ENCODE measurements at places on chromosomes 6 and 20.
A peak's percentile ranks its signal among the peaks of the same experiment; 100 is the strongest.

GRCh38 chr6:37878150-37878710, 58.7 kb downstream of the ZFAND3 start:
- DNase-seq, result no peak

DNA sequence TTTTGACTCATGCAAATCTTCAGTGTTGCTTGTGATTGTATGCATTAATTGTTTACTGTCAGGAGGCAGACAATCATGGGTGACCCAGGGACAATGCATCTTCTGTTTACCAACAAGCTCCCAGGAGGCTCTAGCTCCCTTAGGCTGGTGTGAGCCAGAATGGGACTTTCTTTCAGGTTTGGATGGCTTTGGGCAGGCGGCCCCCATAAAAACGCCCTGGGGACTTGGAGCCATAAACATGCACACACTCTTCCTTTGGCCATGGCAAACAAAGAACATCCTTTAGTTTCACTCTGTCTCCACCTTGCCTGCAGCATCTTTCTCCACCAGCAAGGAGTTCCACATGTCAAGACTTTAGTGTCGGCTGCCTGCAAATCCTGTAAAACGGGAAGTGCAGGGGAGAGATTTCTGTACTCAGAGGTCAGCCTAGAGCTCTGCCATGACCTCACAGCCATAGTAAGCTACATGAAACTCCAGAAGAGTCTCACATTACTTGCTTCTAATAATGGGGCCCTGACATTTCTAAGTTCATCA, 127.6 kb downstream of the MAP3K7 start:
- no peak for DNase-seq

DNA sequence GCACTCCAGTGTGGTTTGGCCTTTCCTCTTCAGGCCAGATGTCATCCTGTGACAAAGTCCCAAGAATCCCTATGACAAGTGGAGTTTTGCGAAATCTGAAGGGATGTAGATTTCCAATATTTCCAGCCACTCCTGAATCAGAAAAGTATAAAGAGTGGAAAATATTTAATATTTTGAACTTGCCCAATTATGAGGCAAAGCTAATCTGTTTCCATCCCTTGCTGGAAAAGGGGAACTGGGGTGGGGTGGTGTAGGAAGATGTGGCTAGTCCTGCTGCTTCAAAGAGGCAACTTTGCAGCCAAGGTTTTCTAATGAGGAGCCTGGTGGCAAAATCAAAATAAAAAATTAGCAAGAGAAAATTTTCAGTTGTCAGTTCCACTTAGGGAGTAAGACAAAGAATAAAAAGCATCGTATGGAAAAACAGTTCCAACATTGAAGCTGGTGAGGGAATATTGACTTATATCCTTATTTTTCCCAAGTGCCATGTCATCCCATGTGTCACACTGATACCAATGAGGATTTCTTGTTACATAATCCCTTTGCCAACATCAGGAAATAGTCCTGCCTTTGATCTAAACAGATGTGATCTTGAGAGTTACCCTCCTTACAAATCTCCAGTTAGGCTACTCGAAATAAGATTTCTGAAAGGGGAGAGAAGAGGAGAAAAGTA, 480.0 kb upstream of the JARID2 start:
- no peak for DNase-seq

- no peak for DNase-seq
Observed at GRCh38 chr6:3284436-3284876, 25.7 kb downstream of the PSMG4 start.

DNA sequence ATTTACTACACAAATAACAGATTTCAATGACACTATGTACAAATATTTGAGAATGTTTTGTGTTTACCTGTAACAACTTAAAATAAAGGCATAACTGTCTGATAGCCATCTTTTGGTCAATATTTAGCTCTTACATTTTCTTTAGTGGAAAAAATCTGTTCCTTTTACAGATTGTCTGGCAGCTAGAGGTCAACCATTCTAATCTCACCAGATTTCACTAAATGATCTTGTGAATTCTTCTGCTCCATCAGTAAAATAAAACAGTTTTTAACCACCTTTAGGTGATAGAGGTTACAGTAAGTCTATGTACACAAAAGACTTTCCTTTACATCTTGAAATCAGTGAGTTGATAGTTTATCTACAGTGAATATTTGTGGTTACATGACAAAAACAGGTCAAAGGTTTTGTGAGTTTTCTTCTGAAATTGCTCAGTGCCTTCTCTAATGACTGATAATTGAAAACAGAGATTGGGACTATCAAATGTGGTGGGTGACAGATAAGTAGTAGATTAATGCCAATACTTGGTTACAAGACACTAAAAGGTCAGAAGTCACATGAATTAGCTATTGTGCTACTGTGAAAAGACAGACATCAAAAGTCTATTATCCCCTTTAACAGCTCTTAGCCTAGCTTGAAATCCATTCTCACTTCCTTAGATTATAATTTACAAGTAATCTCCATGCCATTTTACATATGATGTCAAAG, 47.4 kb downstream of the BMP5 start:
- DNase-seq, result no peak

DNA sequence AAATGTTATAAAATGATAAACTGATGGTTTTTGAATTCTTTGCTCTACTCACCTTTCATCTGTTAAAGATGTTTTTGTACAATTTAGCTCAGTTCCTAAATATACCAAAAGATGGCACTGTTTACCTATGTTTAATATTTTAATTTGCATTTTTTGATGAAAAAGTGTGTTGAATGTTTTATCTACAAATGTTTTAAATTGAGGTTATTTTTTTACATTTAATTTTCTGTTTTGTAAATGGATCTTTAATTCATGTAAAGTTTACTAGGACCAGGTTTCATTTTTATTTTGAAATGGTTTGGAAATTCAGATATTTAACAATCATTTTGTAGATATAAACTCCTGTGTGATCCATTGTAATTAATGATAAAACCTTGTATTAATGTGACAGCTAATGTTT, 30.0 kb downstream of the CDKAL1 start:
- no peak for DNase-seq

- DNase-seq, result no peak
Observed at GRCh38 chr20:43408848-43409576, 48.7 kb upstream of the SRSF6 start.

DNA sequence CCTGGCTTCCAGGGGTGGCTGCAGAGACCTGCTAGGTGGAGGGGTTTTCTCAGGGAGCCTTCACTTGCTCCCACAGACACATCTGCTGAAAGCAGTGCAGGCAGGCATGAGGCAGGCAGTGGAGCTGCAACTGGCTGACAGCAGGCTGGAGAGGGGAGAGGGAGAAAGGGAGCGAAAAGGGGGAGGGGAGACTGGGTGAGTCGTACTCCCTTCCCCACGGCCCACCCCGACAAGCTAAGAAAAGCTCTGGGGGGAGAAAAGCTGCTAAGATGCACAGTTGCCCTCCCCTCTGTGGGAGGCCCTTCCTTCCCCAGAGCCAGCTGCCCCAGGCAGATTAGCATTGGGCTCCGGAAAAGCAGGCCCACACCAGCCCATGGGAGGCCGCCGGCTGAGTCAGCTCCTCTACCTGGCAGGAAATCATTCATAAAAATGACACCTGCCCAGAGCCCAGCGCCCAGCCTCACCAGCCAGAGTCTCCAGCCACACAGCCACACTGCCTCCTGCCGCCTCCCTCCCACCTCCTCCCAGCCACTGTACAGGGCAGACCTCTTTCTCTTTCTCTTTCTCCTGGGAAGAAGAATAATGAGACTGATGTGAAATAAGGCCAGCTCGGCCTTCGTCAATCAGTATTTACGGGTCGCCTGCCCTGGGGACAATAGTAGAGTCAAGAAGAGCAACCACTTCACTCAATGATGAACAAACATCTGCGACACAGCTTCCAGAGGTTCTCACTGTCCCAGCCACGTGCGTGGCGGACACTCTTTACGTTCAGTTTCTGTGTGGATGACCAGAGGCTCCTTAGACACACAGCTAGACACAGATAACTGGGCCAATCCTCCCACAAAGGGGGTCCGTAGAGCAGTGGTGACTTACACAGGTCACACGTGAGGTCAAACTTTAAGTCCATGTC, 7.7 kb upstream of the C20orf203 start:
- no peak for DNase-seq

DNA sequence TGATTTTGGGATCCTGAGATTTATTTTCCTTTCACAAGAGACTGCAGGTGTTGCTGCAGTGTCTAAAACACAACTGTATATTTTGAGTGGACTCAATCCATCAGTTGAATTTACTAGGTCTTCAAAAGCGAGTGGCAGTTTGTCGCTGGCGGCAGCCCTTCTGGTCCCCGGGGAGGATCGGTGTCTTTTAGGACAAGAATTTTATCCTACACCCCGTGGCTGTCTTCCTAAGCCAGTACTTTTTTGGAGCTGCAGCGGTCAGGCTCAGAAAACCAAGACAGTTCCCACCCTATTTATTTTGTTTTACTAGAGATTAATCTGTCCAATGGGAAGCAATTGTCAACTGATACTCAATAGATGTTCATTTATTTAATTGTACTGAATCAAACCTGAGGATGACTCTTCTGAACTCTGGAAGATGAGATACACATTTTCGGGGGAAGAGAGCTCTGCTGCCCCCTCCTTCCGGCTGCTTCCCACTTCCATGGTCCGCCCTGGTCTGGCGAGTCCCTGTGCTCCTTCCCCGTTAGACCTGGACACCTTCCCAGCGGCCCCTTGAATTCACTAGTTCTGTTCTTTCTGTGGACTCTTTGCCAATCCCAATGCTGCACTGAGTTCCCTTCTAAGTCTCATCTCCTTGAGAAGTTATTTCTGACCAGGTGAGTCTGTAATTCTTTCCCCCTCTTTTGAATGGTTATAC, 90.6 kb downstream of the ERMARD start:
- no peak for DNase-seq

- no peak for DNase-seq
Observed at GRCh38 chr6:120779441-120779840, 554.8 kb downstream of the TBC1D32 start.

DNA sequence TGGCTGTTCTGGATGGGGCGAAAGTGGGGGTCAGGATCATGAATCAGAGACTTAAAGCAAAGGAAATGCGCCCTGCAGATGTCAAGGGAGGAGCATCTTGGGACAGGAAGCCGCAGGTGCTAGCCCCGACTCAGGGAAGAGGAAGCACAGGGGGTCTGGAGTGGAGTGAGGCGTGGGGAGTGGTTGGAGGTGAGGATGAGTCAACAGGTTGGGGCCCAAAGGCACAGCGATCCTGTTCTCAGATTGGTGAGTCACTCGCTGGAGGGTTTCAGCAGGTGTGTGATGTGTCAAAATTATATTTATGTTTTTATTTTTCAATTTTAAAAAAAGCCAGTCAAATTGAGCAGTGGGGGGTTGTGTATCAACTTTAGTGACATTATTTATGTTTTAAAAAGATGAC, 19.0 kb downstream of the PACSIN1 start:
- DNase-seq, result no peak

DNA sequence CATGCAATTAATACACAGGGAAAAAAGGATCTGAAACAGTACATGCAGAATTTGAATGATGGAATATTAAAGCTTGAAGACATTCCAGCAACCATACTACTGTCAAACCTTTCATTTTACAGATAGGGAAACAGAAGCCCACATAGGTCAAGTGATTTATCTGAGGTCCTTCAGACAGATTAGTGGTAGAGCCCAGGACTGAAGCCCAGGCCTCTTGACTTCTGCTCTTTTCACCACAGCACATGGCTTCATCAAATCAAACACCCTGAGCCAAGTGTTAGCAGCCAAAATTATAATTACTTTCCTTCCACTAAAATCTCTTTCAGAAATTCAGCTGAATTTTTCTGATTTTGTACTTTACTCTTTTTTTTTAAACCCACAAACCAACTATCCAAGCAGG, 435.6 kb upstream of the RUNX2 start:
- no peak for DNase-seq

- no peak for DNase-seq
Observed at GRCh38 chr6:159608961-159609651, 83.9 kb downstream of the SOD2 start.

DNA sequence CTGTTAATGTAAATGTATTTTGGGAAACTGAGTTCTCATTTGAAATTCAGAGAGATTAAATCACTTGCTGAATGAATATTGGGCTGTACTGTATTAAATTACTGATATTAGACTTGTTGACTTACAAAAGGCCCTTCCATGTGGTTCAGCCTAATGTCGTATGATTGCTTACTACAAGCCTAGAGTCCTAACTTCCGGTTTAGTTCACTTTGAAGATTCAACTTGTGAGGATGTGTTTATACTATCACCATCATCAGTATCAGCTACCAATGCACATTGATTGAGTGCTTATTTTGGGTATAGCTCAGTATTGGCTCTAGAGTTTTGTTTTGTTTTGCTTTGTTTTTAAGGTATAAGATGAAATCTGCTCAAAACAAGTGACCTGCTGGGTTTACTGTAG, 48.3 kb downstream of the FAM217A start:
- no peak for DNase-seq

DNA sequence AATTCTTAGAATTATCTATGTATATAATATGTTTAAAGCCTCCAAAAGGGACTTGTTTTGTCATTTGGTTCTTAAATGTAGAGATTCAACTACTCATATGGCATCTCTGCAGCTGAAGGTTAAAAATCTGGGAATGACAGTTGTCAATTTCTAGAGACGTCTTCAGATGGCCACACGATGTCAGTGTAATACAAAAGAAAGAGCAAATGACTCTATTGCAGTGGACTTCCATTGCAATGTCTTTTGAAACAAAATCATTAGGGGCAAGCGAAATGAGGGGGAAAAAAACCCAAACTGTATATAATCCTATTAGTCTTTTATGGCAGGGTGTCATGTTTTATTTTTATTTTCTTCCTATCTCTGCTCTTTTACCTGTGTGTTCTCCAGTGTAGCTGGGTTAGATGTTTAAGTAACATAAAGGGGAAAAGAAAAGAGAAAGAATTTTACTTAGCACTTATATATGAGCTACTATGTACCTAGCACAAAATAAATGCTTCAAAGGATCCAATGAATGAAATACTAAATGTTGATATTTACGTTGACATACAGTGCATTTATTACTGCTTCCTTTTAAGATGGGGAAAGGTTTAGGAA, 26.2 kb downstream of the CCN2 start:
- peak; percentile 15 for DNase-seq

- DNase-seq, result no peak
Observed at GRCh38 chr6:152775428-152775827, 24.8 kb downstream of the VIP start.

- DNase-seq, result no peak
Observed at GRCh38 chr6:26183237-26183580, 96.0 kb downstream of the HFE start.

GRCh38 chr20:49228676-49229075, 9.5 kb downstream of the DDX27 start:
- DNase-seq, result peak; percentile 95

DNA sequence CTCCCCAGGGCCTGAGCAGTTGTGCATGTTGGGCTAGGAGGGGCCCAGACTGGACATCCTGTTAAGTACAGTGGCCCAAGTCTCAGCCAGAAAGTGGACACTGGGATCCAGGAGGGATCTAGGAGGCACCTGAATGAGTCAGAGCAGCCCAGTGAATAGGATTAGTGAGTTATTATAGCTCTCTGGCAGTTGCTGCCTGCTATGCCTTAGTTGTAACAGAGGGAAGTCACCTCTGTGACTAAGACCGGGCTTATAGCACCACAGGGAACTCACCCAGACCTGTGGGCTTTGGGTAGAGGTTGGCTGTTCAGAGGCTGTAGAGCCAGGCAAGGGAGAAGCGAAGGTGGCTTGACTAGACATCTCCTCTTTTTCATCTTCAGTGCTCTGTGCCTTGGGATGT, 39.0 kb upstream of the AAR2 start:
- DNase-seq, result no peak

- DNase-seq, result no peak
Observed at GRCh38 chr20:49381558-49382493, 100.6 kb downstream of the KCNB1 start.

Data from NCI-H524 treated with DMSO at 0.1 percent for 48 hours (cell line).